Right ventricle myocardium superior (tissue), 1 donor: ENCODE measurements at places on chromosomes 2 and 18. TPM values are rescaled to one million over a fixed set of nuclear protein-coding genes. Genes with fewer than 3 reads are reported as not detected.
A peak's percentile ranks its signal among the peaks of the same experiment; 100 is the strongest.

DNA sequence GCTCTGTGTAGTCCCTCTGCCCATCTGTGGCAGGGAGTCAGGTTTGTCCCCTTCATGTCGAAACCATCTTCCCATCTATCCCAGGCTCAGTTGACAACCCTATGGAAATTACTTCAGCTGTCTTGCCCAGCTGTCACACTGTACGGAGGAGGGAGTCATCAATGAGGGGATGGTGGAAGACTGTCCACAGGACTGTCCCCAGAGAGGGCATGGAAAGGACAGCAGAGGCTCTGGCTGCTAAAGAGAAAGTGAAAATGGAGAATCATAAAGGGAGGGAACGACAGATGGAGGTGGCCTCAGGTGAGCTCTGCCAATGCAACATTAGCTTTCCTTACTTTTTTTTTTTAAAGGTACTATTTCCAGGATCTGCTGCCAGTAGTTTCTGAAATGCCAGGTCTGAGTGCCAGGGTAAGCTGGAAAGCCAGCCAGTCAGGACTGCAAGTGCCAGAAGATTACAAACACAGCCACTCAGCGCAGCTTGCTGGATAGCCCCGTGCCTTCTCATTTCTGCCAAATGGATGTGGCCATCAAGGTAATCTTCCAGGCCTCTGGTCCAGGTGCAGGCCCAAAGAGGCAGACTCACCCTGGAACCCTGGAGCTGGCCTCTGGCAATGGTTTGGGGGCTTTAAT is 192.8 kb downstream of the AGPS start:
- DNase-seq: peak; percentile 47

GRCh38 chr18:50709193-50709592 is 110.6 kb downstream of the MRO start:
- DNase-seq: no peak

- no peak for DNase-seq
Observed at GRCh38 chr18:40867459-40867858, 1087.6 kb upstream of the PIK3C3 start.

DNA sequence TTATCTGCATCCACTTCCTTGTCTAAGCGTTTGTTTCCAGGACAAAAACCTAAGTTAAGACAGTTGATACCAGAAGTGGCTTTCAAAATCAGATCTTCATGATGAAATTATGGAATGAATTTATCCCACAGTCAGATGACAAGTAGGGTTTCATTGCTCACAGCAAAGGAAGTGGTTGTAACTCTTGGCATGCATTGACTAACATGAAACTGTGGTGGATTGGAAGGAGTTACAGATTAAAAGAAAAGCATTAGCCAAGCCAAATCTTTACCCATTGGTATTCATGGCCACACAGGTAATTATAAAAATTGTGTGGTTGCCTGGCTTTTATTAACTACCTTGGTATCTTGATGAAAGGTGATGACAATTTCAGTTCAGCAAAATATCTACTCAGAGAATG is 438.0 kb upstream of the NXPH2 start:
- no peak for DNase-seq

DNA sequence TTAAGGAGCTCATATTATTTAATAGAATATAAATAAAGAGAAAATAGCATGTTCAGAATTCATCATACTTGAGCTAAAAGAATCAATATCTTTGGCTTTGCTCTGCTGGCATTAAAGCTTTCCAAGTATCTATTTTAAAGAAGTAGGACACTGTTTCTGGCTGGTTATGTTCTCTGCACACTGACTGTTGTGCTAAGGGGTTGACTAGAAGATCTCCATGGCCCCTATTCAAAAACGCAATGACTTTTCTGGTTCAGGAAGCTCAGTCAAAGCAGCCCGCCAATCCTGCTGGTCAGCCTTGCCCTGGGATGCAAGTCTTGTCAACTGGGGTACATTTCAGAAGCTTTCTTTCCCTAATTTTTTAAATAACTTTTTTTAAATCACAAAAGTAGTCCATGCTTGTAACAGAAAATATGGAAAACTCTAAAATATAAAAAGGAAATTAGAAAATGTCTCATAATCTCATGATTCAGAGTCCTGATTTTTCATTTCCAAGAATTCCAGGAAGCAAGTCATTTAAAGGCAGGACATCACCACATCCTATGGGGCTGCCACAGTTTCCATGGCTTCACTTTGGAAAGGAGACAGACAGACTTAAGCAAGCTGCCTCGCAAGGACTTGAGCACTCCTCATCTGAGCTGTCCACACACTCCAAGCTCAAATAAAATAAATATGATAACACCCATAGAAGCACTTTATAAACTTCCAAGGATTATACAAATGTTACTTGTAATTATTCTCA is 195.1 kb downstream of the TXNL1 start:
- no peak for DNase-seq

DNA sequence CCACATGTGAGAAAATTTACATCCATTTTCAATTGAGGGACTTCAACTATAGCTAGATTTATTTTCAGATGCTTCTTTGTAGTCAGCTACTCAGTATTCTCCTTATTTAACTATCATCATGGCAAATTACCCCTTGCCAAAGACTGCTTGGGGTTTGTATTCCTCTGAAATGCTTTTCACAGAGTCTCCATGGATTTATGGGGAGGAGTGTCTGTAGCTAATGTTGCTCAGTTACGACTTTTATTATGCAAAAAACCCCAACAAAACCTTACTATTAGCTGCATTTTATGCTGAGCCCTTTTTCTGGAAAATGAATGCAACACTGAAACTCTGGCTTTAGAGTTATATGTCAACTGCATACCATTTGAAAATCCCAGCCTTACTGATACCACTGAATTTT is 78.6 kb downstream of the RFTN2 start:
- DNase-seq: no peak

DNA sequence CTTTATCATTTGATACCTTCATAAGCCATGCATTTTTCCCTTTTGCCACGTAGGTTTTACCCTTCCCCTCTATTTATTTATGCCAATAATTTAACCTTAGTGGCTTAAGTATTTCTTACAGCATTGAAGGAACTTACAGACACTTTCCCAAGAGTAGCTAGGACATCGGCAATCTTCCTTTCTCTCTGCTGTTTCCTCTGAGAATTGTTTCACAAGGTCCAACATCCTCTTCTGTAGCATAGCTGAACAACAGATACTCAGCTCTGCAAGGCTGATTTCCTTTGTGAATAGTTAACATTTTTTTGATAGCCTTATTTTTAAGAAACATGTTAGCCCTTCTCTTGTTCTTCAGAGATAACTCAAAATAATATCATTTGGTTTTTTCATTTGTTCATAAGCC is 1.1 kb upstream of the GCA start:
- no peak for DNase-seq

DNA sequence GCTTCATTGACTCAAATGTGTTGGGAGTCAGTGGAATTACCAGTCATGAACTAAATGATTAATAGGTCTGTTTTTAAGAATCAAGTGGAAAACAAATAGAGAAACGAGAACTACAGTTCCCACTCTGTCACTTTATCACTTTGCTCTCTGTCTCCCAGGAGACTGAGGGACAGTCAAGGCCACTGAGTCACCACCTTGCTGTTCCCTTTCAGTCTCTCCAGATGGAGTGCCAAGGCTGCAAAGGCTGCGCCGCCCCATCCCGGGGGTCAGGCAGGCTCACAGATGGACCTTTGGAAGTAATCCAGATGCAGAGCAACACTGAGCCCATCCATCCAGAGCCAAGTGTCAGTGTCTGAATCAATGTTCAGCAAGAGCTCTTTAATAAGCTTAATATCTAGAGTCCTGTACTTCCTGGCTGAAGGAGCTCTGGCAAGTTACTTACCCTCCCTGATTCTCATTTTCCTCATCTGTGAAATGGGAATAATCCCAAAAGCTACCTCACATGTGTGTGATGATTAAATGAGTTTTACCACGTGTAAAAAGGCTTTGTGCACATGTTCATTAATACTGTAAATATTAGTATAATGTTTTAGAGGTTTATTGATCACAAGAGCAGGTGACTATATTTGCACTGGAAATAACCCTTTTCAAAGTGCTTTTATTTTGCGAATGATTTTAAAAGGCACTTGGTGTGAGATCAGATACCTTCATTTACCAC is 43.0 kb upstream of the EFEMP1 start:
- DNase-seq: peak; percentile 68

DNA sequence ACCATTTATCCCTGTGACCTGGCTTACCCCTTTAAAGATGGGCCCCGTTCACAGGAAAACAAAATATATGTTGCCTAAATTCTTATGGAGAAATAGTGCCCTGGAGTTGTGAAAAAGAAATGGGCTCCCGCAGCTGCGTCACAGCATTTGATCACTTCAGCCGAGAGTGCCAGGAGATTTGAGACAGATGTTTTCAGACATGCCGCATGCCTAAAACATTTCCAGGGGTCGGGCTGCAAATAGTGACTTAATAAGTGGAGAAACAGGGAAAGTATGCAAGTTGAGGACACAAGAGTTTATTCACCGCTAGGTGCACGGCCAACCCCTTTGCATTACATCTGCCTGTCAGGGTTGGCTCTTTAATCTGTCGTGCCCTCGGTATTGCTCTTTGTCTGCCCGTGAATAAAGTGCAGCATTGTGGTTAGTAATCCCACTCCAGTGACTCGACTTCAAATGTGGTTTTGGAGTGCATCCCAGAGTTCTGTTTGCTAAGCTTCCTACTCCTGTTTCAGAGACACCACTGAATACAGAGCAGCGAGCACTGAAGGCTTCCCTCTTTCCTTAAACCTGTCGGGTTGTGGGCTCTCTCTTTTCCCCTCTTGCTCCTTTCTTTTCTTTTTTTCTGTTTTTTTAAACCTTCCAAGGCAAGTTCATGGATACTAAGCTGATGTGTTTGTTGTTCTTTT is 187.5 kb downstream of the LTBP1 start:
- DNase-seq: peak; percentile 54

DNA sequence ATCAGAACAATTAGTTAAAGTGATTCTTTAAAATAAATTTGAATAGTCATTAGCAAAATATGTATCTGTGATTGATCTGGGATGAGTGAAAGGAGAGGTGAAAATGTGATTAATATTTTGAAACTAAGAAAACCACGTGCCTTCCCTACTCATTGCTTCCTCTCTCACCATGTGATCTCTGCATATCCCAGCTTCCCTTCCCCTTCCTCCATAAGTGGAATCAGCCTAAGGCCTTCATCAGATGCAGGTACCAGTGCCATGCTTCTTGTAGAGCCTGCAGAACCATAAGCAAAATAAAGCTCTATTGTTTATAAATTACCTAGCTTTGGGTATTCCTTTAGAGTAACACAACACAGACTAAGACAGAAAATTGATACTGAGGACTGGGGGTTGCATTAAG is 11.2 kb upstream of the STAT1 start:
- no peak for DNase-seq

GRCh38 chr2:65427532-65427931 is 4.9 kb downstream of the SPRED2 start:
- no peak for DNase-seq

- DNase-seq: no peak
Observed at GRCh38 chr2:120853306-120854013, 117.8 kb downstream of the GLI2 start.

DNA sequence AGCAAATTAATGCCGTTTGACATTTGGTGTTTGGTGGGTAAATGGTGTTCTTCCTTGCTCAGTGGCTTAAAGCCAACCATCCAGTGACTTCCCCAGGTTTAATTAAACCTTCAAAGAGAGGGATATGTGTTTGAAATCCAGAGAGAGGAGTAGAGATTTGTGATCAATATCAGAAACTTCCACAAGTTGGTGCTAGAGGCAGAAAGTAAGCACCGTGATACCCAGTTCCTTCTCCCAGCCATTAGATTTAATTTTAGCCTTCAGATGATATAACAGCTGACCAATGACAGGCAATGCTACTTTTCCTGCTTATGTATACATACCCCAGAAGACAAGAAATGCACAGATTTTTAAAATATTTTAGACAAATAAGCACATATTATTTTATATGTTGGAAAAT is 398.5 kb downstream of the CDH2 start:
- no peak for DNase-seq

GRCh38 chr2:128833664-128834027 is 515.0 kb upstream of the HS6ST1 start:
- no peak for DNase-seq

DNA sequence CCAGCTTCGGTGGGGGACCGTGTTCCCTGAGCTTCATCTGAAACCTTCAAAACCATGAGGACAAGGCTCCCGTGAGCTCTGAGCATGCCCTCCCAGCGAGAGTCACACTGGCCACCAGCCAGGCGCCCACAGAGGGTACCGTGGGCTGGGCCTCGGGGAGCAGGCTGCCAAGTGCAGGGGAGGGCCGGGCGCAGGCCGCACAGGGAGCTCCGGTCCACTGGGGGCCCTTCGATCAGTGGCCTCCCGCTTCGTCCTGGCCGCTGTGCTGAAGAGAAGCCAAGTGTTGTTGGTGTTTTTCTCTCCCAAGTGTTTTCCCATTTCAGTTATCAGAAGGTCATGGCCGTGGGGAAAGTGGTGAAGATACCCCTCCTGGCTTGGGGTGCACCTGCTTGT is 144.4 kb downstream of the PTGR3 start:
- no peak for DNase-seq

CXCR4 gene
- total RNA-seq: 2.0 TPM

SLC5A7 gene
- total RNA-seq: 0.19 TPM

HOXD3 gene
- 0.38 TPM for total RNA-seq

MOGAT1 gene
- 0.65 TPM for total RNA-seq

TXNDC2 gene
- total RNA-seq: not detected

CCDC74B gene
- 0.38 TPM for total RNA-seq
